ENCODE measurements at places on chromosomes 6 and 20.
A peak's percentile ranks its signal among the peaks of the same experiment; 100 is the strongest.

DNA sequence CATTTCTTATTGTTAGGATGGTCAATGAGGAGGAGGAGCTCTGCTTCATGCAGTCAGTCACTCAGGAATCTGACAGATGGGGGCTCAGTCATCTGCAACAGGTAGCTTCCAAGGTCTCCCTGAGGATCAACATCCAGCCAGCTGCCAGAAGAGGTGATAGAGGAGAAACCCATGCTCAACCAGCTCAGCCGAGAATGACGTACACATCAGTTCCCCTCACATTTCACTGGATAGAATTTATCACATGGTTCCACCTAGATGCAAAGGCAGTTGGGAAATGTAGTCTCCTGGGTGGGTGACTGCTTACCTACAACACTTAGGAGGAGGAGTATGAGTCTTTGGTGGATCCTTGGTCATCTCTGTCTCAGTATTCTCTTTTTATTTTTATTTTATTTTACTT, 144.5 kb downstream of the CEBPB start:
- DNase-seq: peak; percentile 39

DNA sequence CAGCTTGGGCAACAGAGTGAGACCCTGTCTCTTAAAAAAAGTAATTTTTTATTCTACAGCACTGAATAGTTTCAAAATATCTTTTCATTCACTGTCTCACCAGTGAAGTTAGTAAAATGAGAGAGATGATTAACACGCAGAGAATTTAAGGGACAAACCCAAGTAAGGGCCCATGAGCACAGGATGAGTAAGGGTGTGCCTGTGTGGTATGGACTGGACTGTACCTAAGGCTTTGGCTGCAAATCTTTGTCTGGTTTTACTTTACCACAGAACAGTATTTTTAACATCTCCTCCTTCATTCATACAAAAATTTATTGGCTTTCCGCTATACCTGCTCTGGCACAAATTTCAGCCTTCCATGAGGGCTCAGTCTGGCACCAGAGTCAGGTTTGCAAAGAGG, 433.3 kb downstream of the UTRN start:
- peak; percentile 45 for DNase-seq

GRCh38 chr6:160050022-160050421, 71.6 kb upstream of the SLC22A1 start:
- DNase-seq: no peak

DNA sequence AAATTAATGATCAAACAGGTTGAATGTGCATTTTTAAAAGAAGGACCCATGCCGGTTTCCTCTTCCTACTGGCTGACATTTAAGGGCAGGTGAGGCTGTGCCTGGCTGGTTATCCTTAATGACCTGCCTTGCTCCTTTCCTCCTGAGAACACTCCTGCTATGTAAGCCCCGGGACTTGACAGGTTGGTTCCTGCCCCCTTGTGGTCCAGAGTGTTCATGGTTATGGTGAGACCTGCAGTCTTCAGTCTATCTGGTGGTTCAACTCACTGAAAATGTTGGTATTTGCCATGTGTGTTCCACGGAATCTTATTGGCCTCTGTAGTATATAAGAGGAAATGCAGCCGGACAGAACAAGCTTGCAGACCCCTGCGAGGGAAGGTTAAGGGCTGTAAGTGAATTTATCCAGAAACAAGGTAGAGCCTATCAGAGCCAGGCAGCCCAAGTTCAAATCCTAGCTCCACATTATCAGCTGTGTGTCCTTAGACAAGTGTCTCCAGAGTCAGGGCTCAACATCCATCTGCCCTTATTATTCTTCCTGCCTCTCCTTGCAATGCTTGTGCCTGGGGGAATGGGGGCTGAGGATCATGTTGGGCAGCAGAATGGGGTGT, 5.2 kb upstream of the BPIFA3 start:
- peak; percentile 6 for DNase-seq

DNA sequence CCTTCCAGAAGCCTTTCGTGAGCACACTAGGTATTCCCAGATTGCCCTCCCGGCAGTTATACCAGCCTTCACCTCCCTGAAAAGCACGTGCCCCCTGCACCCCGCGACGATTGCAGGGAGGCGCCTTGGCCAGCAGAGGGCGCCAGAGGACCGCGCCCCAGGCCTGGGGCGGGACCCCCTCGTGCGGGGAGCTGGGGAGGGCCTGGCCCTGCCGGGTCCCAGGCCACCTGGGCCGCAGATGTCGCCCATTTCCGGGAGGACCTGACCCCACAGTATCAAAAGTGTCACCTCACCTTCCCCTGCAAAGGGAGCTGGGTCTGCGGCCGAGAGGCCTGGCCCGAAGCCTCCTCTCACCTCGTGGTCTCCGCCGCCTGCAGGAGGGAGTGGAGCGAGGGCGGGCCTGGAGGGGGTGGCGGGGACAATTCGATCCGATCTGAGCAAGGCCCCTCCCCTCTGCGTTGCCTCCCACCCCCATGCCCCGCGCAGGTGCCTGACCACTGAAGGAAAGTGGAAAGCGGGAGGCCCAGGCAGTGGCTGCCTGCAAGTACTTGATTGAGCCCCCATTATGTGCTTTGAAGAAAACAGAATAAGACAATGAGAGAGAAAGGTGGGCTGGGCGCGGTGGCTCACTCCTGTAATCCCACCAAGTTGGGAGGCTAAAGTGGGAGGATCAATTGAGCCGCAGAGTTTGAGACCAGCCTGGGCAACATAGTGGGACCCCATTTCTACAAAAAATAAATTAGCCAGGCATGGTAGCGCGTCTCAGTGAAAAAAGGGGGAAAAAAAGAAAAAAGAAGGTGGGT, 3.5 kb upstream of the SNAI1 start:
- peak; percentile 39 for DNase-seq

- DNase-seq: peak; percentile 77
These were observed 26.7 kb downstream of the GPX6 start for GRCh38 chr6:28488916-28489365.

GRCh38 chr6:37230104-37230503, 27.5 kb upstream of the TBC1D22B start:
- DNase-seq: no peak

DNA sequence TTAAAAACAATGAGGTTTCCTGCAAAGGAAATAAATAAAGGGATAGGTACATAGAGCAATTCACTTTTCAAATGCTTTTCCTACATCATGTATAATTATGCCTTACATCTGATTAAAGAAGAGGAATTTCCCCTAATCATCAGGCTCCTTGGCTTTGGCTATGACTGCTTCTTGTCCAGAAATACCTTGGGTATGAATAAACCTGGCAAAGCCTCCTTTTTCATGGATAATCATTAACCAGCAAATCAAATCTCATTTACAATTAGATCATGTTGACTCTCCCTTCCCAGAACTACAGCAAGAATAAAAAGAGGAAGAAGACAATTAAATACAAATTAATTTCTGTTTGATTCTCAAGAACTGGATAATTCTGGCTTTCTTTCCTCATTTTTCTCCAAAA, 58.0 kb upstream of the CD2AP start:
- DNase-seq: no peak

DNA sequence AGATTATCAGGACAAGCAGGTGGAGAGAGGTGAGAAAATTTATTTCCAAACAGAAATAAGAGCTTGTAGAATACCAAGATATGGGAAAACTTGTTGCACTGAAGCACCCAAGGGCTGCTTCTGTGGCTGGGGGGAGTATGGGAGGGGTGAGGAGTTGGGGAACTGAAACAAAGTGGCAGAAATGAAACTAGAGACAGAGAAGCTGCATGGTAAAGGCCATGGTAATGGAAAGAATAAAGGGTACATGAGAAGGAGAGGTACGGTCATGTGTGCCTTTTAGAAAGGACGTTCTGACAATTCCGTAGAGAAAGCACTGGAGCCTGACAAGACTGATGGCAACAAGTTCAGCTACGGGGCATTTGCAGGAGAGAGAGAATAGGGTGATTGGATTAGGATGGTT, 51.6 kb upstream of the RIN2 start:
- DNase-seq: no peak

GRCh38 chr6:152295346-152295745, 341.8 kb downstream of the SYNE1 start:
- peak; percentile 71 for DNase-seq

DNA sequence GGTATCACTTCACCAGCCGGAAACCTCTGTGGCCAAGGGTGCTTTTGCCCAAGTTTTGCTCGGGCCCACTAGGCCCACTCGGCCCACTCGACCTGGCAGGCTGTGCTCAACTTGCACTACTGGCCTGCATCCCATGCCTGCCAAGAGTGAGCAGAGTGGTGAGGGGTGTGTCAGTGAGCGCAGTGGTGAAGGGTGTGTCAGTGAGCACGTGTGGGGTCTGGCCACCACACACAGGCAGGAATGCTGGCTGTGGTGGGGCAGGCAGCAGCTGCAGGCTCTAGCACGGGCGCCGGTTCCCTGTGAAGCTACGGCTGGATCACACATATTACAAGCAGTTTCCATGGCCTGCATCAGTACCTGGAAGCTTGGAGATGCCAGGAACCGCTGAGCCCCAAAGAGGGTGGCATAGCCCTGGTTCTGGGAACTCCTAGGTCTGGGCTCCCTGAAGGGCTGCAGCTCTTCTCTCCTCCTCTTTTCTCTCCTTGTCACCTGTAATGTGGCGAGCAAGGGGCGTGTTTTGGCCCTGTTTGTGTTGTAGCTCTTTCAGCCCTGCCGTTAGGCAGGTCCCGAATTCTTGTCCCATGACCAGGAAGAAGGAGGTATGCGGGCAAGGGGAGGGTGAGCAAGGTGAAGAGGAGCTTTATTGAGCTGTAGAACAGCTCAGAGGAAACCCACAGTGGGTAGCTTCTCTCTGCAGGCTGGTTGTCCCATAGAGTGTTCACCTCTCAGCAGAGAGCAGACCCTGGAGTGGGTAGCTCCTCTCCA, 51.0 kb upstream of the CLDN20 start:
- DNase-seq: peak; percentile 29

DNA sequence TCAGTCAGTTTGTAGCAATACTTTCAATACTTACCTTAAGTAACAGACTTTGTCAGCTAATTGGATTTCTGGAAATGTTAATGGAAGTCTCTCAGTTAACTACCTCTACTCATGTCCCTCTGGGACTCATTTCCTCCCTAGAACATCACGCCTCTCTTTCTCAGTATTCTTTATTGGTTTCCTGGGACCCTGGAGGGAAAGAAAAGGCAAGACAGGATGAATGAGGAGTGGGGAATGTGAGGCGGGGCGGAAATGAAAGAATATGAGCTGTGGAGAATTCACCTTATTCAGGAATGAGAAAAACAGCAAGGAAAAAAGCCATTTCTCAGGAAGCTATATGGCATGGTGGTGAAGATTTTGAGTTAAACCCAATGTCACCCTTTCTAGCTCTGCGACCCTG, 62.7 kb downstream of the ANKS1A start:
- DNase-seq: no peak

DNA sequence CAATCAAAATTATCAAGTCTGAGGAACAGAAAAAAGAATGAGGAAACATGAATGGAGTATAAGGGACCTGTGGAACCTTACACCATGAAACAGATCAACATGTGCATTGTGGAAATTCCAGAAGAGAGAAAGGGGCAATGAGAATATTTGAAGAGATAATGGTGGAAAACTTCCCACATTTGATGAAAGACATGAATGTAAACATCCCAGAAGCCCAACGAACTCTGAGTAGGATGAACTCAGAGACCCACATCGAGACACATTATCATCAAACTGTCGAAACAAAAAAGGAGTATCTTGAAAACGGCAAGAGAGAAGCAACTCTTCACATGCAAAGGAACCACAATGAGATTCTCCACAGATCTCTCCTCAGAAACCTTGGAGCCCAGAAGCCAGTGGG, 371.1 kb downstream of the CDKAL1 start:
- no peak for DNase-seq

GRCh38 chr20:8515810-8516435, 383.9 kb downstream of the PLCB1 start:
- no peak for DNase-seq

GRCh38 chr6:113686049-113686448, 171.1 kb upstream of the MARCKS start:
- DNase-seq: no peak

DNA sequence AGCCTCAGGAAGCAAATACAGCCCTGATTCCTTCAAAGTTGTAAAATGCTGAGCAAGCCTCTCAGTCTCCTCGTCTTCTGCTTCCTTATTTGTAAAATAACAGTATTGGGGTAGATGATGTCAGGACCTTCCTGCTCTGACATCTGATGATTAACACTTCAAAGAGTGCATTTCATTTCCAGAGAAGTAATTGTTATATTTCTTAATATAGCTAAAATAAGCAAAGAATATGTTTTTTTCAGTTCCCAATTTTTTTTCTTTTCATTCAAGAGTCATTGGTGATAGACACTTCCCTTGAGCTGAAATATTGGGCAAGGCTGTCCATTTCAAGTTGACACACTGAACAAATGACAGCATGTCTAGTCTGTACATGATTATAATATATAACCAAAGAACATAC, 53.4 kb downstream of the SLX4IP start:
- DNase-seq: no peak

- no peak for DNase-seq
These were observed 14.3 kb upstream of the CBFA2T2 start for GRCh38 chr20:33475381-33476152.

DNA sequence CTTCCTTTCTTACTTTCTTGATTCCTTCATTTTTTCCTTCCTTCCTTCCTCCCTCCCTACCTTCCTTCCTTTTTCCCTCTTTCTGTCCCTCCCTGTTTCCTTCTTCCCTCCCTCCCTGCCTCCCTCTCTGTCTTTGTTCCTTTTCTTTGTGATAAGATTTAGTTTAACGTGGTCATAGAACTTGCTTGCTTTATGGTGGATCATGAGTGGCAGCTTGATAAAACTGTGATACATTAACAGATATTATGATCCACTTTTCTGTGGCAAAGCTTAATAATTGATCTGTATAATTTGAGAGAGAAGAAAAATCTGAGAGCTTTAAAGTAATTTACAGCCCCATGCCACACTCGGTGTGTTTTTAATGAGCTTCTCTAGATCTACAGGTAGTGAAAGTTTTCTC, 280.5 kb downstream of the RNF144B start:
- DNase-seq: no peak

DNA sequence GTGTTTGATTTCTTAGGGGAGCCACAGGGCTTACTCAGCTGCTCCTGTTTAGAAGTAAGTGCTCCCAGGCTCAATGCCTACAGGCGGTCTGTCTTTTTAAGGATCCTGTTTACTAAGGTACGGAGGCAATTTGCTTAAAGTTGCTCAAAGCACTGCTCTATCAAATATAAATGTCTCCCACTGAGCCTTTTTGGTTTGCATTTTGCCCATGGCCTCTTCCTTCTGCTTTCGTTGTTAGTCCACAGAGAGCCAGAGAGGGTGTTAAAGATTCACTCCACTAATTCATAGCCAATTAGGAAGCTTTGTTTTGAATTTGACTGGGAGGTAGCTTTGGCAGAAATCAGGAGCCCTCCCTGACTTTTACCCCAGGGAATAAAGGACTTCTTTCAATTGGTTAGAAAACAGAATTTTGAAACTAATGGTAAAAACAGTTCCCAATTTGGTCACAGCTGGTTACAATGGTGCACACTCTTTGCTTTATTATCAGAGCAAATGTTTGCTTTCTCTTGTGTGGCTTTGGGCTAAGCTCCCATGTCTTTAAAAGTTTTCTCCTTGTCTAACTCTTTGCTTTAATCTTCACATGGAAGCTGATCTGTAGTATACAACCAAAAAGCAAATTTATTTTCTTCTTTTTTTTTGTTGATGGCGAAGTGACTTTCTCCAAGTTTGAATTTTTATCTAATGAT, 126.2 kb downstream of the IMPG1 start:
- DNase-seq: no peak

GRCh38 chr6:138225953-138226352, 7.7 kb upstream of the PBOV1 start:
- DNase-seq: no peak

All from fibroblast of skin of right quadriceps (primary cell).